ENCODE measurements at places on chromosomes 12 and 14.

- no peak for DNase-seq
These were observed 65.8 kb downstream of the NUMB start for GRCh38 chr14:73392329-73393257.

DNA sequence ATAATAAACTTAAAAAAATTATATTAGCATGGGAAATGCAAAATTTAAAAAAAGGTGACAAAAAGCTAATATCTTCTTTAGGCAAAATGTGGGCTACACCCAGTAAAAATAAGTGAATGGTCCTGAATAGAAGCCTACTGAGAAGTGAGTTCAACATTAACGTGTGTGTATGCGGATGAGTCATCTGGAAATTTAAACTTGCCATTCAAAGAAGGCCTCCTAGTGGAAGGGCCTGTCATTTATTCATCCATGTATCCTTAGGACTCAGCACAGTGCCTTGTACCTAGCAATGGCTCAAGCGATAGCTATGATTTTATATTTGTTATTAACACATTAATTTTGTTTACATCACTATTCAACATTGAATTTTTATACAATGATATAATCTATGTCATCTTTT is 226.2 kb downstream of the NUBPL start:
- DNase-seq = no peak

- no peak for DNase-seq
These were observed 55.6 kb upstream of the GTF2A1 start for GRCh38 chr14:81276073-81277069.

- DNase-seq = no peak
These were observed 164.1 kb upstream of the PELI2 start for GRCh38 chr14:55954108-55954507.

DNA sequence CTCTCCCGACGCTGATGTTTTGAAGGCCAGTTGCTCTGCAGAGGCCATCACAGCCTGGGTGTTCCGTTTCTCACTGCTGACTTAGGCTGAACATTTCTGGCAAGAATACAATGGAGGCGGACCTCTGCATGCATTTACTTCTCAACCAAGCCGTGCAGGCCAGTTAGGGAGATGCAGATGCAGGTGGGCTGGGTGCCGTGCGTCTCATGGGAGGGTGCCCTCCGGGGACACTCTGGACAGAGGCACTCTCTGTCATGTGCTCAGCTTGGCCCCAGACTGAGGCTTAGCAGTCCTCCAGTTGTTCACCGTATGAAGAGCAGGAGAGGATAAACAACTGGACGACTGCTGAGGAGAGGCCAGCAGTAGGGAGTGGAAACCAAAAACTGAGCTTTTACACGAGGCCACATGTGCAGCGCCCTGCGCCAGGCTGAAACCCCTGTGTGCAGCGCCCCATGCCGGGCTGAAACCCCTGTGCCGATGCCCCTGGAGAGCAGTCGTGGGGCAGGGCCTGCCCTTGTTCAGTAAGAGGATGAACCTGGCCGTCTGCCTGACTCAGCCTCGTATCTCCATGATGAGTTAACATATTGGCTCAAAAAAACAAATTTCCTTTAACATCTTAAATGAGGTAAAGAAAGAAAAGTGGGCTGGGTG is 32.3 kb downstream of the DDX51 start:
- DNase-seq = no peak

DNA sequence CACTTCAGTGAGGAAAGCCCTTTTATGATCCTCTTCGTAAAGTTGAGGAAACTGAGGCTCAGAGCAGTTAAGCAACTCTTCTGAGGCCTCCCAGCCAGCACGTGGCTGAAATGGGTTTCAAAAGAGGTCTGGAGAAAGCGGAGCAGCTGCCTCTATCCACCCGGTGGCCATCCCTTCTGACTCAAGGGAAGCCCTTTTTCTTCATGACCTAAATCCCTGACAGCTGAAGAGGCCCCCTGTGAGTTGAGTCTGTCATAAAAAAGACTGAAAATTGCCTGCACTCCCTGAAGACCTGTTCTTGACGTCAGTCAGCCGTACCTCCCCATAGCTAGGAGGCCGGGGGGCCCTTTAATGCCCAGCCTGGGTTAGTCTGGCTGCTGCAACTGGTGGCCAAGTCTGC is 10.7 kb downstream of the CMKLR1 start:
- DNase-seq = no peak

GRCh38 chr12:120252071-120252906 is 13.2 kb downstream of the PXN start:
- peak; percentile 67 for DNase-seq

DNA sequence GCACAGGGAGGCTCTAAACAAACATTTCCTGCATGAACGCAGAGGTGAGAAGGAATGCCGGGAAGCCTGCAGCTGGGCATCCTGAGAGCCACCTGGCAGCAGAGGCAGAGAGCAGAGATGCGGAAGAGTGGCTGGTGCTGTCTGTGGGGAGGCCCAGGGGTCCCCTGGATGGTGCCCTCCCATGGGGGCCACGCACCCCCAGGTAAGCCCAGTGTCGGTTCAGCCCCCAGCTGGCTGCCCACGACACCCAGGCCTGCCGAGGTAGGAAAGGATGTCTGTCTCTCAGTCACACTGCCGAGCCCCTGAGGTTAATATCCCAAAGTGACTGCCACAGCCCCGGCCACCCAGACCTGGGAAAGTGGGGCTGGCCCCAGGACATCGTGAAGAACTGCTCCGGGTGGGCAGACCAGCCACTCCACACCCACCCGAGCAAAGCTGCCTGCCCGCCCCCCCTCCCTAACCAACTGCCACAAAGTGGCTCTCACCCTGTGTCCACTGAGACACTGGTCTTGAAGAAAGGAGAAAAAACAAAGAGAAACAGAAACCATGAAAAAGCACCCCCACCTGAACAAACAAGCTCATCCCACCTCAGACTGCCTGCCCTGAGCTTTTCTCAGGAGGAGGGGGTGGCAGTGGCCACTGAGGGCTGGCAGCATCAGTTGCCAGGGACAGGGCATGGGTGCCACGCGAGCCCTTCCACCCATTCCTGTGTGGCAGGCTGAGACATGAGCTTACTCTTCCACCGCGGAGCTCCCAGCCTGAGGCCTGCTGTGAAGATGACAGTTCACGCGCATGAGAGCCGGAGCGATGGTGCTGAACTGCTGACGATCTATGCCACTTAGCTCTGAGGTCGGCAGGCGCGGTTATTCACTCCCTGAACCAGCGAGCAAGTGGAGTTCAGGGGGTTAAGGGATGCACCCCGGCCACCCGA is 40.8 kb downstream of the CCDC88C start:
- DNase-seq = no peak

DNA sequence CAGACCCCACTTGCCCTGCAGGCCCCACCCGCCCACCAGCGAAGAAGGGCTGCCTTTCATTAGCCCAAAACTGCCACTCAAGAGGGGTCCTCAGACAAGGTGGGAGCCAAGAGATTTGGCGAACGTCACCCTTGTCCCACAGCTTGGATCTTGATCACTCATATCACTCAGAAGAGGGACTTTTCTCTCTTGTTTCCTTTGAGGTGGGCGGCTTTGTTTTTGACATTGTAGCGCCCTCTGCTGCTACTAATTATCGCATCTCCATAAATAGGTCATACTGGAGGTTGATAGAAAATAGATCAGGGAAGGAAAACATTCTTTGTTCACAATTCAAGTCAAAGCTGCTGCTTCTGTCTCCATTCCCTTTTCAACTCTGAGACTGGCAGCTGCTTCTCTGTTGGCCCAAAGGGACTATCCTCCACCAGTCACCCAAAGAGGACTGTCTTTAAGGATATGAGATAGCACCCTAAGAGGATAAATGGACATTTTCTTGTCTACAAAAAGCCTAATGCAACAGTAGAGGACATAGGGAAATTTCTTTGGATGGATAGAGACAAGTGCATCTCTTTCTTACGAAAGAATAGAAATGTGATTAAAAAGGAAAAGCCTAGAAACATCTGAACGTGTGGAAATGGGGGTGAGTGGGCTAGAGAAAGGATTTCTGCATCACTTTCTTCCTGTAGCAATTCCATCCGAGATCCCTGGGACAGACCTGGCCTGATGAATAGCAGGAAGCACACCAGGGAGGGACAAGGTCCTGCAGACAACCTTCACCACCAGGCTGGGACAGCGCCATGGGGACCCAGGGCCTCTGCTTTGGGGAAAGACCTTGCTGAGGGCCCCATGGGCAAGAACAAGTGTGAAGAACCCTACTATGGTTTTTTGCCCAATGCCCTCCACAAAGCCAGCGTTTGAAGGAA is 115.8 kb downstream of the DAD1 start:
- DNase-seq = no peak

- no peak for DNase-seq
These were observed 403.7 kb downstream of the BTG1 start for GRCh38 chr12:91741932-91742331.

GRCh38 chr12:54592316-54592715 is 3.9 kb upstream of the PPP1R1A start:
- DNase-seq = no peak

- no peak for DNase-seq
These were observed 114.8 kb upstream of the GSC start for GRCh38 chr14:94884616-94885230.

DNA sequence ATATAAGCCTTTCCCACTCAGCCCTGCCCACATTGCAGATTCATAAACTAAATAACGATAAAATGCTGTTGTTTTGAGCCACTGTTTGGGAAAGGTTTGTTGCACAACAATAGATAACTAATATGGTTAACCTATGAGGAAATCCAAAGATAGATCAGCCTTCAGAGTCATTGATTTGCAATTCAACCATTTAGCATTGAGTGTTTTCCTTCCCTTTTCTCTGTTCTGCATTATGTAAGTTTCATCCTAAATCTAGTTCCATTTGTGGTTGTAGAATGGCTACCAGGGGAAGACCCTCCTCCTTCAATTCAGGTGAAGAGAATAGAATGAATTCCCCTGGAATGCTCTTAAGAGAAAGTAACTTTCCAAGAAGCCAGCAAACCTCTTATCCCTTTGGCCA is 19.6 kb downstream of the TC2N start:
- DNase-seq = no peak

DNA sequence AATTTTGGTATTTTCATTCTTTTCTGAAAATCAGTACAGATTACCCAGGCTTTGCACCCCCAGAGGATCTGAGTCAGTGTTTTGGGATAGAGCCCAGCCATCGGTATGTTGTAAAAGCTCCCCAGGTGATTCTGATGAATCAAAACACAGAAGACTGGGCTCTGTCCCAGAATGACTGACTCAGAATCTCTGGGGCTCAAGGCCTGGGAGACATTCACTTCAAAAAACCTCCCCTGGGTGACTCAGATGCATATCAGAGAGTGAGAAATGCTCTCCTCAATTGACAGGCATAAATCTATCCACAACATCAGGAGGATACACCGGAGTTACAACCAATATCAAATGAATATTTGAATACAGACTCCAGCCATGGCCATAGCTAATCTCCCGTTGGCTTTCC is 32.6 kb downstream of the SLC35F4 start:
- DNase-seq = no peak

GRCh38 chr14:41051801-41052200 is 554.9 kb upstream of the LRFN5 start:
- DNase-seq = no peak

DNA sequence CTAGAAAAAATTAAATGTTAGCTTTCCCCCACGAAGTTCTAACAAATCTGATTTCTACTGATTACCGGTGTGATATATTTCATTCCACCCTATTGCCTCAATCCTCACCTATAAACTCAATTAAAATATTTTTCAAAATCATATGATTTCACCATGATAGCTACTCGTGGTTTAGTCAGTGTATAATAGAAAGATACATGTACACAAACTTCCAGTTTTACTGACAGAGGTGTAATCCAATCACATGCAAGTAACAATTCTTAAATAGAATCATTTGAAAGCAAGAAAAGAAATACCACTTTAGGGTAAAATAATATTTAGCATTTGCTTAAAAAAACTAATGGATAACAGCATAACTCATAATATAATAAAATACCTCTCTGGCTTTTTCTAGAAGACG is 55.0 kb upstream of the C12orf50 start:
- DNase-seq = no peak

DNA sequence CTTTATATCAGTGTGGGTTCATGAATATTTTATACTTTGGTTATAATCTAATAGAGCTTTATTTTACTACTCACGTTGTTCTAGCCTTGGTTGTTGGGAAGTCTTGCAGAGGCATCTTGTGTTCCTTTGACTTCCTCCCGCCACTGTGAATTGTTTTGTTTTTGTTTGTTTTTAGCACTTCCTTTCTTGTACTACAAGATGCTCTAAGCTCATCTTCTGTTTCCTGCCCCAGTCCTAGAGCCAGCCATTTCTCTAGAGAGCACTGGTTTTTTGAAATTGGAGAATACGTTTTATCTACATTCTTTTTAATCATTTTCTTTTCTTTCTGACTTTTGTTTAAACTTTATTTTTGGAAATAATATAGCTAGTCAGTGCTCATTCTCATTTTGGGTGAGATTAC is 15.9 kb upstream of the NUBPL start:
- DNase-seq = no peak

DNA sequence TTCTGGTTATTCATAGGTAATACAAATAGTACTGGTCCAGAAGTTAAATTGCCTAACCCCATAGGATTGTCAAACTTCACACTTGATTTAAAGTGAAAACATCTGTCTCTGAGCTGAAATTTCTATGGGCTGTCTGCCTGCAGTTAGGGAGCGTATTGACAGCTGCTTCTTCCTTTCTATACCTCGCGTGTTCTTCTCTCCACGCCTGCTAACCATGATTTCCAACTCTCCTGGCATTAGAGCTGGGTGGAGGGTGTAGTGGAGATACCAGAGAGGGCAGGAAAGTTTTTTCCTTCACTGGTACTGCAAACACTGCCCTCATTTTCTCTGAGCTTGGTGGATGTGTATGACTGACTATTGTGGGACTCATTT is 429.0 kb upstream of the FBXO33 start:
- no peak for DNase-seq

DNA sequence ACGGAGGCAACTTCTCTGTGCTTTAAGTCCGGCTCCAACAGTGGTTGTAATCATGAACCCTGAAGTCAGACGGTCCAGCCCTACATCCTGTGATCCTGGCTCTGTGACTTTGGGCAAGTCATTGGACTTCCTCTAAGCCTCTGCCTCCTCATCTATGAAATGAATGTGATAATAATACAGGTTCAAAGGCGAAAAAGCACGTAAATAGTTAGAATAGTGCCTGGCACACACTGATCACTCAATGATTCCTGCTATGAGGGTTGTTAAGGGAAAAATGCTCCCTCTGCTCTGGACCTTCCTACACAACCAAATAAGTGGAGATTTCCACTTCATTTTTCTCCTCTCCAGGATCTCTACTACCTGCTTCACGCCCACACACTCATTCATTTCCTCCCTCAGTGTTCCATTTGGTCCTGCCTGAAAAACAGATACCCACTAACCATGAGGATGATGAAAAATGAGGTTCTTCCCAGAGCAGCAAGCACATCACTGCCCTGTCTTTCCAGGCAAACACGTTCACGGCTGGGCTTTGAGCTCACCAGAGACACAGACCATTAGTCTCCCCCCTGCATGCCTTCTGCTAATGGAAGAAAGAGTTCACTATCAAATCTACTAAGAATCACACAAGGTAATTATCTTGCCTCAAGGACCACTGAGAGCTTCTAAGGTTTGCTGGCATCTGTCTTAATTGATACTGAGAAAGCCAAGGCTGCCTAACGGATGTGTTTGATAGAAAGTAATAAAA is 13.2 kb downstream of the NUAK1 start:
- no peak for DNase-seq

Measured in activated naive CD8-positive, alpha-beta T cell treated with anti-CD3 and anti-CD28 coated beads, Interleukin-2, amount 50 U/mL, for 24 hours (primary cell).